Fibroblast of the aortic adventitia (primary cell): ENCODE measurements at places on chromosomes 3 and 15. TPM values are rescaled to one million over a fixed set of nuclear protein-coding genes. Genes with fewer than 3 reads are reported as not detected.

Gene AHSG
- total RNA-seq: not detected in 2 replicates

DNA sequence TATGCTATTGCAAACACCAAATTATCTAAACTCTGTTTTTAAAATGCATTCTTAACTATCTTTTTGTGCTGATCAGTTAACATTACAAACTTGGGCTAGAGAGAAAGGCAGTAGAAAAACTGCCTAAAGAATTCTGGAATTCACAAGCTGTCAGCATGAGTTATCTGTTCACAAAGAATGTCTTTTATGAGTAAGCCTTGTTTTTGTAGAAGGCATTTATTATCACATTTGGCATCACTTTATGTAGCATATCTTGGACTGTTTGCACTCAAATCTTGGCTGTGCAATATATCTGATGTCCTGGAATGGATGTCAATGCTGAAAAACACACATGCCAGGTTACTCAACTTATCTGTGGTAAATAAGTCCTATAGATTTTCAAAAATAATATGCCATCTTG, 15.5 kb upstream of the BCHE start:
- peak; percentile 60 for DNase-seq

Gene GATA2
- 5.5 and 9.3 TPM in 2 replicates for total RNA-seq

Gene CHRNA3
- under 0.01 TPM in 1 of 2 replicates, not detected in the other for total RNA-seq

- no peak for DNase-seq
Measured at GRCh38 chr15:42057799-42058646, 36.3 kb downstream of the PLA2G4D start.

DNA sequence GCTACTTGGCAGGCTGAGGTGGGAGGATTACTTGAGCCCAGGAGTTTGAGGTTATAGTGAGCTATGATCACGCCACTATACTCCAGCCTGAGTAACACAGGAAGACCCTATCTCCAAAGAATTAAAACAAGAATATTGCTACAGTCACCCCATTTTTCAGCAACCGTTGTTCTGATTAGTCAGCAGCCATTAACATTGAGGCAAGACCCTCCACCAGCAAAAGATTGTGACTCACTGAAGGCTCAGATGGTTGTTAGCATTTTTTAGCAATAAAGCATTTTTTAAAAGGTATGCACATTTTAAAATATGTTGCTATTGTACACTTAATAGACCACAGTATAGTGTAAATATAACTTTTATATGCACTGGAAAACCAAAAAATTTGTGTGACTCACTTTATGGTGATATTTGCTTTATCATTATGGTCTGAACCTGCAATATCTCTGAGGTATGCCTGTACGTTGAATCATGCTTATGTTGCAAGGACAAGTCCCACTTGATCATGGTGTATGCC, 492.6 kb downstream of the SQOR start:
- DNase-seq: no peak

DNA sequence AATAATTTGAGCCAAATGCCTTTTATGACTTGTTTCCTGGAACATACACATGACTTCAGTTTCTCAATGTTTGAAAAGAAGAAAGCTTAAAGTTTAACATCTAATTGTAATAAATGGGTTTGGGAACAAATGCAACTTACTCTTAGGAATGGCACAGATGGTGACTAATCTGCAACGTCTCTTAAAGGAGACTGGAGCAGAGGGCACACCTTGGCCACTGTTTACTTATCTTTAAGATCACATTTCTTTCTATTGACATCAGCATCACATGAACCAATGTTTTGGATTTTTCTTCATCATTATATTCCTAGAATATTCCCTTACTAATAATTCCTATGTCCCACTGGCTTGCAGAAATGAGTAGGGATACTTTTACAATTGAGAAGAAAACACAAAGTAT, 229.5 kb downstream of the CHL1 start:
- no peak for DNase-seq

Gene CLDN16
- total RNA-seq: 0.09 TPM in 1 of 2 replicates, not detected in the other

GRCh38 chr3:193418576-193419373, 40.2 kb upstream of the ATP13A5 start:
- no peak for DNase-seq

DNA sequence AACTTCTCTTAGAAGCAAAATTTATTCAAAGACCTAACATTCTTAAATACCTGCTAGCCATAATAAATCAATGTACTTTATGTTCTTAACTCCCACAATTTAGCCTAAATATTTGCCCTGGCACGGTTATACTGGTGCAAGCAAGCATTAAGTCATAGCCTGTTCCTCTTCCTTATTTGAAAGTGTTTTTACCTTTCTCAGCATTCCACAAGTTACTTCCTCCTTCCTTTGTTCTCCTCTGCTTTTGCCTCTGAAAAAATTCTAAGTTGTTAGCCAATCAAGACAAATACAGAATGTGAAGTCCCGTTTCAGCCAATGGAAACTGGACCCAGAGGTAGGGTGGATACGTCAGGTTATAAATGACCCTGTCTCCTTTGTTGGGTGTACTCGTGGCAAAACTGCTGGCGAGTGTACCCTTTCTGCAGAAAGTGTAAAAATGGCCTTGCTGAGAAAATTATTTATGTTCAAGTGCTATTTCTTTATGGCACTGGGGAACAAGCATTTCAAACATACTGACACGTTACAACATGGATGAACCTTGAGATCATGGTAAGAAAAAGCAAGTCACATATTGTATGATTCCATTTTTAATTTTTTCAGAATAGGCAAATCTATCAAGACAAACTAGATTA, 3.1 kb upstream of the TATDN2 start:
- DNase-seq: no peak

Gene TUSC7
- total RNA-seq: not detected in 2 replicates

- DNase-seq: peak; percentile 51
Measured at GRCh38 chr3:194206320-194206719, 70.4 kb downstream of the HES1 start.

GRCh38 chr3:463252-464192, 267.0 kb downstream of the CHL1 start:
- no peak for DNase-seq

DNA sequence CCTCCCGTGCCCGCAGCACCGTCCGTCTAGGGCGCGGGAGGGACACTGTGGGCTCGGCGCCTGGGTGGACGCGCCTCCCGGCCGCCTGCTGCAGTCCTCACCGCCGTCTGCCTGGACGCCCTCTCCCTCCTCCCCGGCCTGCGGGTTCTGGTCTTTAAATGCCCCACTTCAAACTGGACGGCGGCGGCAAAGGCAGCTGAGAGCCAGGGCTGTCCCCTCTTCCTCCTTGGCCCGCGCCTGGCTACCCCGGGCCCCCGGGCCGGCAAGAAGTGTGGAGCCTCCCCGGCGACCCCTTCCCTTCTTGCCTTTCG, 426 bp downstream of the CBLB start:
- peak; percentile 43 for DNase-seq

GRCh38 chr15:33671456-33671855, 296.8 kb upstream of the CHRM5 start:
- DNase-seq: no peak

DNA sequence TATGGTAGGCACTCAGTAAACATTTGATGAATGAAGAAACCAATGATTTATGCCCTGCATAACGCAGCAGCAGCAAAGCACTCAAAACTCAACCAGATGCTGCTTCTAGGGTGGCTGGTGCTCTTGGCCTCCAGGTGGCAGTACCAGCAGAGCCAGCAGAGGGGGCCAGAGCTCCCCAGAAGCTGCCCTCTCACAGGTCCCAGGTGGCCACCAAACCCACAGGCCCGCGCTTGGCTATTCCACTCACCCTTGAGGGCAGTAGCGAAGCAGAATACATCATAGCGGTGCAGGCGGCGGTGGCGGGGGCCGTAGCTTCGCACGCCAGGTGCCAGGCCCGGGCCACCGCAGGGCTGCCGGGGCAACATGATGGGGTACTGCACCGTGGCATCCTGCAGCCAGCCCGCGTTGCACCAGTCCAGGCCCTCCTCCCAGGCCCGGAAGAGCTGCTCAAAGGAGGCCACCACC, 16.6 kb downstream of the HAPLN3 start:
- DNase-seq: peak; percentile 34

Gene STRIT1
- total RNA-seq: not detected in 2 replicates

DNA sequence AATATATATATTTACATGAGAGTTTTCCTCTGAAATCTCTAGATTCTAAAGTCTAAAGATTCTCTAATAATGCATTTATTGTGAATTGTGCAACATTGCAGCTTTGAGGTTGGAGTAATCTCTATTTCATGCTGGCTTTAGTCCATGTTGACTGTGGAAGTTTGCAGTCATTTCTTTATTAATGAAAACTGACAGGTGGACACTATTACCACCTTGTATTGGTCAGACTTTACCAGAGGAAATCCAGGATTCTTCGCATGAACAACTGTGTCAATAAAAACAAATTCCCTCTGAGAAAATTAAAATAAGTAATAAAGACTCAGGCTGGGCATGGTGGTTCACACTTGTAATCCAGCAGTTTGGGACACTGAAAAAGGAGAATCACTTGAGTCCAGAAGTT, 274.1 kb downstream of the SHQ1 start:
- no peak for DNase-seq

DNA sequence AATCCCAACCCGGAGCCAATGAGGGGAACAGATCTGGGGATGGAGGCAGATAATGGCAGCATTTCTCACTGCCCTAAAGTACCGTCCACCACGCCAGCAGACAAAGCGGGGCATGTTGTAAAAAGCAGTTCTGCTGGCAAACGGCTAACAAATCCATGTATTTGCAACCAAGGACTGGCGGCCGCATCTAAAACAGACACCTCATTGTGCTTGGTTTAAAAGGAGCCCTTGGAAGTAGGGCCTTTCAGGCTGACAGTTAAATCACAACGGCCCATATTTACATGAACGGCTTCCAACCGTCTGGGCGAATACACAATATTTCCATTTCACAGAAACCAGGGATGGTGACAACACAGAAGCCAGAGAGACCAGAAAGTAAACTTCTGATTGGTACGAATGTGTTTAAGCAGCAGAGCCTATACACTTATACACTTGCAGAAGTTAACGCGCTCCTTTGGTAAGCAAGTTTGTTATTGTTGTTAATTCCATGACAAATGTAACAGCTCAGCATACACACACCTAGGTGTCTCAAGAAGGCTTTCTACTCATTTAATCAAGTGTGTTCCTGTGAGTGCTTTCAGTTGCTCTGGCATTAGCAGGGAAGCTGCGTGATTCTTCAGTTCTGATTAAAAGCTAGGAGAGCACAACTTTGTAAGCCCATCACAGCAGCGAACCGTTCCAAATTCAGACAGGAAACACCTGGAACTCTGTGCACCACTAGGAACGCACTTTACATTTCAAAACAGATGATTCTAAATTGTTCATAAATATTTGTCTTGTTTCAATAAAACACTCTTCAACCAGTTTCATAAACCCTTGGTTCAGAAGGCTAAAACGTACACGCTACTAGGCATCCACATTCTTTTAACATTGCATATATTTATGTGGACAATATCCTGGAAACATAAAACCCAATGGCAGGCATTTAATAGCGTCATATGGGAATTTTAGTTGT, 112.9 kb downstream of the PDZRN3 start:
- peak; percentile 42 for DNase-seq

Gene SERINC4
- total RNA-seq: 0.18 TPM in 1 of 2 replicates, not detected in the other

DNA sequence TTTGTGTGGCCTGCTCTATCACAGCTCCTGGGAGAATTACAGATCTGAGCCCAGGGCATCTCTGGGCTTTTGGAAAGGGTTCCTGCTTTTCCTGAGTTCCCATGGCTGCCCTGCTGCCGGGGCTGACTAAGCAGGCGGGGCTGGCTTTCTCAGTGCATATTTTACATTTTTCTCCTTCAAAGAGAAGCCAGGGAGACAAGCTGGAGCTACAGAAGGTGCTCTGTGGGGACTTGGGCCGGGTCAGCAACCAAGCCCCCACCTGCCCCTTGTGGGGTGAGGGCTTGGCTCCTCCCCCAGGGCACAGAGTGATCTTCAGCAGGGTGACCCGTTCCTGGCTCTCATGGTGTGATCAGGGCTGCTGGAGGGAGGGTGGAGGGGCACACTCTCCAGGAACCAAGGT, 17.4 kb downstream of the ABTB1 start:
- peak; percentile 81 for DNase-seq

Gene ACAN
- total RNA-seq: 2.0 and 3.3 TPM in 2 replicates

DNA sequence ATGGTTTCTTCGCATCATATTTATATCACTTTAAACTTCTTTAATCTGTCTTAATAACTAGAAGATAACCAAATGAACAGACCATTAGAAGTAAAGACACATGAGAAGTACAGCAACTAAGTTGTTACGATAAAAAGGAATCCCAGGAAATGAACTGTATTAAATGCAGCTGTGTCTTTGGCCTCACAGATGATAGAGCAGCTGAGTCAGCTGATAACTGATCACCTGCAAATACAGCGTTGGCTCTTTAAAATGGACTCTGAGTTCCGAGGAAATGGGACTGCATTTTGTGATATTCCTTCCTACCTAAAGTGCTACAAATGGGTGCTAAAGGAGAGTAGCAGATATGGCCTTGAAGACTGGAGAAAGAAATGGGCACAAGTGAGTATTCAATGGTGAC, 121.0 kb upstream of the C15orf61 start:
- DNase-seq: no peak

DNA sequence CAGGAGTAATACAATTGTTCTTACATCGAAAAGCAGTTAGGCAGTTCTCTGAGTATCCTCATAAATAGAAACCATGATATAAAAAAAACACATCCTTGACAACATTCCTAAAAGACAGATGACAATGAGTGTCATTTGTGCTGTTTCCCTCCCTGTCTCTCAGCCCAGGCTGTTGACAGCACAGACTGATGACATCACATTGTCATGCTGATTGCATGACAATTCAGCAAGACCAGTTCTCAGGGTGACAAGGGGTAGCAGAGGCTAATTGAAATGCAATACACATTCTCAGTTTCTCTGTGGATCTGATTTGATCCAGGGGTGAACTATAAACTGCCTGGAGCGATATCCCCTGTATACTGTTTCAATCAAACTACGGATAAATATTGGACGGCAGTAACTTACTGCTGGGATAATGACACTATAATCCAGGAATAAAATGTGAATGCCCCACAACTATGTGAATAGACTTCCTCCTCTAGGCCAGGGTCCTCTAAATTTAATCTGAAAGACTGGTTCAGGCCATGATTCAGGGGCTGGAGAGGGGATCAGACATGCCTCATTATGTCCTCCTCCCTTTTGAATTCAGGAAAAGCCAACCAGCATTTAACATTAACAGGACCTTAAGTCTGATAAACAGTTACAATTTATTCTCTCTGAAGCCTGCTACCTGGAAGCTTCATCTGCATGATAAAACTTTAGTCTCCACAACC, 16.7 kb upstream of the EIF1B start:
- DNase-seq: no peak

Gene CPB1
- total RNA-seq: 0.18 and 5.6 TPM in 2 replicates

Gene CFAP100
- total RNA-seq: not detected in 2 replicates

DNA sequence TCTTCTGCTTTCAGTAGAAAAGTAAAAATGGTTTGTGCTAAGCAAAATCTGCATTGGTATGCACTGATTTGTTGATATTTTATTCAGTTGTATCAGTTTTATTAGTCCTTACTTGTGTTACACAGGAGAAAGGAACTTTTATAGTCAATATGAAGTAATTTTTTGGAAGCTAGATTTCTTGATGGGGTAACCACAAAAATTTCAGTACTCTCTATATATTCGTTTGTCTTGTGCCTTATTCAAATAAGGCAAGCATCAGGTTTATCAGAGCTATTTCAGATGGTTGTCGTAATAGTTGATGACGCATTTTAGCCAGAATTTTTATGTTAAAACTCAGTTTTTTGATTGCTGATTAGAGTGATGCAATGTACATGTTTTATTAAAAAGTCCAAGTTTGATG, 50.7 kb upstream of the NIPA1 start:
- DNase-seq: peak; percentile 84

Gene PSTPIP1
- 0.18 TPM in 1 of 2 replicates, not detected in the other for total RNA-seq

Gene OXTR
- 6.1 and 7.0 TPM in 2 replicates for total RNA-seq

Gene HIGD2B
- total RNA-seq: not detected in 2 replicates

Gene MORC1
- total RNA-seq: not detected in 2 replicates
